Adrenal gland (tissue), 19 donors: ENCODE measurements at places on chromosomes 16 and 17. TPM values are rescaled to one million over a fixed set of nuclear protein-coding genes. Genes with fewer than 3 reads are reported as not detected.

GRCh38 chr16:6836766-6837165 is 495.9 kb upstream of the RBFOX1 start:
- DNase-seq = no peak

DNA sequence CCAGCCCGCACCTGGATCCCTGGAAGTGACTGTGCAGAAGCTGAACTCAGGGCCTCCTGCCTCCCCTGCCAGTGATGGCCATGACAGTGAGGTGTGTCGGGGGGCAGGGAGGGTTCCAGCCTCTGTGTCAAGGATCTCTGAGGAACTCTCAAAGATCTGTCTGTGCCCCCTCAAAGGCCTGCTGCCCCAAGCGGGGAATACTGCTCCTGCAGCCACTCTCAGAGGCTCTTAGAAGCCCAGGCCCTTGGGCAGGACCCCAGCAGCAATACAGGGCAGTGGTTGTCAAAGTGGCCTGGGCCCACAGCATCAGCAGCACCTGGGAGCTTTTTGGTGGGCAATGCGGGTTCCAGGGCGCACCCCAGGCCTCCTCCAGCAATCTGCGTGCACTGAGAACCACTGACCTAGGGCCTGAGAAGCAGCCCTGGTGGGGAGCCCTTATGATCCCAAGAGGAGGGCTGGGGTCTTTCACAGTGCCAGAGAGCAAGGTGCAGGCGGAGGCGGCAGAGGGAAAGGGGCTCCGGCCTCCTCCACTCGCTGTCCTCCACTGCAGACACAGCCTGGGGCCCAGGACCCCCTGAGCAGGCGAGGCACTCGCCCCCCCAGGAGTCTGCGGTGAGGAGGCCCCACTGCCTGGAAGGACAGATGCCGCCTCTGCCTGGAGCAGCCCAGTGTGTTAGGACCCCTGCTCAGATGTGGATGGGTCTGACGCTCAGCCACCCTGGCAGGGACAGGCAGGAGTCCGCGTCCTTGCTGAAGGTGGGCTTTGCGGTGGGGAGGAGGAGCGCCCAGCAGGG is 42.1 kb downstream of the ENGASE start:
- no peak for DNase-seq

The LRRC75A gene
- 9.7 TPM for polyA plus RNA-seq

- no peak for DNase-seq
Observed at GRCh38 chr16:85204242-85205010, 92.2 kb upstream of the CIBAR2 start.

DNA sequence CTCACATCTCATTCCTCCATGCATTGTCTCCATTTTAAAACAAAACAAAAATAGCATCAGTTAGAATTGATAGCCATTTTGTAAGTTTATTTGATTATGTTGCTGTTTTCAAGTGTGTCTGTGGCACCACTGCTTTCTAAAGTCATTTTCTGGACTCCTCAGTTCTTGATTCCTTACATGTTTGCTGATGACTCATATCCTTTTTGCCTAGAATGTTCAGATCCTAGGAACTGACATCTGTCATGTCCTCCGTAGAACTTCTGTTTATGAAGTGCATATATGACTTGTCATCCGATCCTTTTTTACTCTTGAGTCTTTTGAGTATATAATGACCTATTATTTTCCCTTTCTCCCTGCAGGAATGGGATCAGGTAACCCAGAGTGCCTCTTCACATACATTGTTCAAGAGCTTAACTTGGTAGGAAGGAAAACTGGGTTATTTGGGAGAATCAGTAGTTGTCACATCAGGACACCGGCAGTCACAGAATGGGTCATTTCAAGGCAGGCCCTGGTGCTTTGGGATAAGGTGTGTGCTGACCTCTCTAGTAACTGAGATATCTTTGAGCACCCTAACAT is 69.2 kb downstream of the MAP2K4 start:
- no peak for DNase-seq

DNA sequence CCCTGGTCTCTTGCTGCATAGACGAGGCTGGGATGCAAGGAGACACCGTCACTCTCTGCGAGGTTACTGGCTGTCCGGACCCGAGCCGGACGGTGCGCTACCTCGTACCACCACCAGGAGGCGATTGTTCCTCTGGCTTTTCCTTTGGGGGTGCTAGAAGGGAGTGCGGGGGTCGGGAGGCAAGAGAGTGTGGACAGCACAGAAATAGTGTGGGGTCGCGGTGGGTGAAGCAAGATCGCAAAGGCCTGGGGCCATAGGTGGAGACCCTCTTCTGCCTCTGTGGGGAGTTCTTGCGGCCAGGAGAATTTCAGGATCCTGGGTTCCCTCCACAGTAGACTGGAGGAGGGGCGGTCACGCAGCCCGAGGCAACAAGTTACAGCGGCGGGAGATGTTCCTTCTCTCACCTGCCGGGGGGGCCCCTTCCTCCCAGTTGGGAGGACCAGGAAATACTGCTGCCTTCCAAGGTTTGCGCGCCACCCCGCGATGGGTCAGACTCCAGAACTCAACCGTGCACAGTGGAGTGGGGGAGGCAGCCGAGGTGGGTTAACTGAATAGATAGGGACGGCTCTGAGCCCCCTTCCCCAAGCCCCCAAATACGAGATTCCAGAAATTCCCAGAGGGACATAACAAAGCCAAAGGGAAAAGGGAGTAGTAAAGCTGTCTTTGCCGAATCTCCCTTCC is 6.9 kb downstream of the PHOSPHO1 start:
- DNase-seq = peak; percentile 56

DNA sequence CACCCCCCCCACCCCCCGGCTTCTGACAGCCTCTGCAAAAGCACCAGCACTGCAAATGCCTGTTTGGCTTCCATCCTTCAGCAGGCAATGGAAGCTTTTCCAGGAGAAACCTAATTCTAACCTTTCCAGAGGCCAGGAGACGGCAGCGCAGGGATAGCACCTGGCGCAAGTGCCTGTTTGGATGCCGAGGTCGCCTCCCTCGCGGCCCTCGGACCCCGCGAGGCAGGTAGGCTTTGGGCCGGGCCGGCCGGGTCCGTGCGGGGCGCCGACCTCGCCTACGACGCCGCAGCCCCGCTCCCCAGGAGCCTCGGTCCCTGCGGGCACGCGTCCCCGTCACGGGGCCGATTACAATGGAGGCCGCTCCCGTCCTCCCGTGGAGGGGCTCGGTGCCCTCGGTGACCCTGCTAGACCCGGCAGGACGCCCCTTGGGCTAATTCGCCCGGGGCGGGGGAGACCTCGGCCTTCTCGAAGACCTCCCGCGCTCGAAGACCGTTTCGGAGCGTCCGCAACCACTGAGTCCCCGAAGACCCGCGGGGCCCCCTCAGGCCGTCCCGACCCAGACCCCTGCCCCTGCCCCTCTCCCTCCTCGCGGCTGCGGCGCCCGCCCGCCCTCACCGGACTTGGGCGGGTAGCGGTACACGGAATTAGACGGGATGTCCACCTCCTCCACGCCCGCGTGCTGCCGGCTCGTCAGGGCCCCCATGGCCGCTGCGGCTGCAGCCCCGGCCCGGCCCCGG is 587 bp downstream of the RNF157 start:
- DNase-seq = no peak

- peak; percentile 53 for DNase-seq
Observed at GRCh38 chr17:19381741-19382444, 3.6 kb downstream of the MAPK7 start.

The HCRT gene
- not detected for polyA plus RNA-seq

DNA sequence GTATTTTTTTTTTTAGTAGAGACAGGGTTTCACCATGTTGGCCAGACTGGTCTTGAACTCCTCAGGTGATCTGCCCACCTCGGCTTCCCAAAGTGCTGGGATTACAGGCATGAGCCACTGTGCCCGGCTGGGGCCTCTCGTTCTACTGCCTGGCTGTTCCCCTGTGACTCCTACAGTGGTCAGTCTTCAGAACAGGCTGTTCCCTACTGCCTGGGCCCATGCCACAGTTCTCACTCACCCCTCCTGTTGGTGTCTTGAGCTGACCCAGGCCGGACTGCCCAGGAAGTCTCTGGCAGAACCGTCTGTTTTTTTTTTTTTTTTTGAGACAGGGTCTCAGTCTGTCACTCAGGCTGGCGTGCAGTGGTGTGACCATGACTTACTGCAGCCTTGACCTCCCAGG is 3.3 kb downstream of the CDK3 start:
- DNase-seq = no peak

The TEKT3 gene
- 2.1 TPM for polyA plus RNA-seq

The WSCD1 gene
- 2.1 TPM for polyA plus RNA-seq

GRCh38 chr17:4474093-4474492 is 24.6 kb upstream of the SPNS2 start:
- DNase-seq = no peak

DNA sequence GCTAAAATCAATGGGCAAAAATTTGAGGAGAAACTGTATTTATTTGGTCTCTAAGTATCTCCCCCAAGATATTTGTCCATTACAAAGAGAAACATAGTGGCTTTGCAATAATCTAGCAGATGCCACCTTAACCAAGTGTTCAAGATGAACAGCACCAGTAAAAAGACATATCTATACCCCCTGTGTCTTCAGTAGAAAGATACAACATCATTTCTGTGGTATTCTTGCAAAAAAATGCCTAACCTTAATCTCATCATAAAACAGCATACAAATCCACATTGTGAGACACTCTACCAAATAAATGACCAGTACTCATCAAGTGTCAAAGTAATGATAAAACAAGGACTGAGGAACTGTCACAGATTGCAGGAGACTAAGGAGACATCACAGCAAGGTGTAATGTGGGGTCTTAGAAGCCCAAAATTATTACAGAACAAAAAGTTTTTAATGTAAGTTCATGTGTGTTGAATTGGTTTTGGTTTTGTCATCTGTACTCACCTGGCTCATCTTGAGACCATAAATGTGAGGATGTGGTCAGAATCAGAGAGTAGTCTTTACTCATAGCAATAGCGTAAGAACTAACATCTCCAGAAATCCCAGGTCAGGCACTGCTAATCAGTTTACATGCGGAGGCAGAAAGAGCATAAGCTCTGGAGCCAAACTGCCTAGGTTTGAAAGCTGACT is 77.2 kb downstream of the AATF start:
- no peak for DNase-seq

The KCNJ2 gene
- 0.22 TPM for polyA plus RNA-seq

DNA sequence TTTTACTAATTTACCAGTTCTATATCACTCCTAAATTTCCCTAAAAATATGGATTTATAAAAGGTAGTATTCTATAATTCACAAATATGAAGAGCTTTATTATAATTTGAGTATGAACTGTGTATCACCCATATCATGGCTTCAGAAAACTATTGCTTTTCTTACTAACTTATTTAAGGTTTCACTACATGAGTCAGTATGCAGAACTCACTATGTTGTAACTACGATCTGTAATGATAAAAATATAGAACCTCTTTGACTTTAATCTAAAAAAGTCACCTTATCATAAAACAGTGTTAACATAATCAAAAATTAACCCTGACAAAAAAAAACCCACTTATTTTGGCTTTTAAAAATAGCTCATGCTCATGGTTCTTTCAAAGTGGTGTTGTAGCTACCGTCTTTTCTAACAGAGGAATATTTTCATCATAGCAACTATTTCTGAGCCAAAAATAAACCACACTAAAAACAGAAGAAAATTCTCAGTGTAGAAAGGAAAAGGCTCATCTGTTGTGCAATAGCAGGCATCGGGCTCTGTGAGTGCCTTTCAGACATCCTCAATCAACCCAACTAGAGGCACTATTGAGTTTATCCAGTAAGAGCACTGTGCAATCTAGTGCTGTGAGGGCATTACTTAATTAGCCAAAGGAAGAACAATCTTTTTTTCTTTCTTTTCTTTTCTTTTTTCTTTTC is 42.1 kb downstream of the ITGAM start:
- peak; percentile 22 for DNase-seq

DNA sequence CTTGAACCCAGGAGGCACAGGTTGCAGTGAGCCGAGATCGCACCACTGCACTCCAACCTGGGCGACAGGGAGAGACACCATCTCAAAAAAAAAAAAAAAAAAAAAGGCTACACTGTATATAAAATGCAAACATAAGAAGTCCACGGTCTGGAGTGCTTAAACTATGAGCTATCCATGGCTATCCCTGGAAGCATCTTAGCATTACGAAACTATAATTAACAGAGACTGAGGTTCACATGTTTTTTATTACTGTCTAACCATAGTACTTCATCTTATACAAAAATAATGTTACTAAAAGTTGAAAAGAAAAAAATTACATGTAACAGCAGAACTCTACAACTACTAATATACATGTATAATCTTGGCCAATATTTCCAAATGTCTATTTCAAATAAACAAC is 32.8 kb downstream of the HELZ start:
- DNase-seq = no peak

DNA sequence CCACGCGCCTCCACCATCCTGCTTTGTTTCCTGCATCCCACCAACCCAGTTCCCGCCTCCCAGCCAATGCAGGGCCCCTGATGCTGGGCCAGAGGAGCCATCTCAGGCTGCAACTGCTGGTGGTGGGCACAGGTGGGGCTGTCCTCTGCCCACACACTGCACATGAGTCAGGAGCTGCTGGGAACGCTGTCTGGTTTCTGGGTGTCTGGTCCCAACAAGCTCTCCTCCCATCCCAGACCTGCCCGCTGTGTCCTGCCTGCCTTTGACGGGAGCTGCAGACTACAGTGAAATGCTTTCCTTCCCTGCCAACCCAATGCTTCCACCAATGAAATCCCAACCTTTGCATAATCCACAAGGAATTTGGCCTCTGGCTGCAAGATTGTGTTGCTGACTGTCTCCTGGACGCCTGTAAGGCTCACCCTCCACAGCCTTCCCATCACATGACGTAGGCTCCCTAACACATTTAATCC is 98.9 kb downstream of the N4BP1 start:
- no peak for DNase-seq

- no peak for DNase-seq
Observed at GRCh38 chr17:59439262-59439661, 107.8 kb downstream of the YPEL2 start.

DNA sequence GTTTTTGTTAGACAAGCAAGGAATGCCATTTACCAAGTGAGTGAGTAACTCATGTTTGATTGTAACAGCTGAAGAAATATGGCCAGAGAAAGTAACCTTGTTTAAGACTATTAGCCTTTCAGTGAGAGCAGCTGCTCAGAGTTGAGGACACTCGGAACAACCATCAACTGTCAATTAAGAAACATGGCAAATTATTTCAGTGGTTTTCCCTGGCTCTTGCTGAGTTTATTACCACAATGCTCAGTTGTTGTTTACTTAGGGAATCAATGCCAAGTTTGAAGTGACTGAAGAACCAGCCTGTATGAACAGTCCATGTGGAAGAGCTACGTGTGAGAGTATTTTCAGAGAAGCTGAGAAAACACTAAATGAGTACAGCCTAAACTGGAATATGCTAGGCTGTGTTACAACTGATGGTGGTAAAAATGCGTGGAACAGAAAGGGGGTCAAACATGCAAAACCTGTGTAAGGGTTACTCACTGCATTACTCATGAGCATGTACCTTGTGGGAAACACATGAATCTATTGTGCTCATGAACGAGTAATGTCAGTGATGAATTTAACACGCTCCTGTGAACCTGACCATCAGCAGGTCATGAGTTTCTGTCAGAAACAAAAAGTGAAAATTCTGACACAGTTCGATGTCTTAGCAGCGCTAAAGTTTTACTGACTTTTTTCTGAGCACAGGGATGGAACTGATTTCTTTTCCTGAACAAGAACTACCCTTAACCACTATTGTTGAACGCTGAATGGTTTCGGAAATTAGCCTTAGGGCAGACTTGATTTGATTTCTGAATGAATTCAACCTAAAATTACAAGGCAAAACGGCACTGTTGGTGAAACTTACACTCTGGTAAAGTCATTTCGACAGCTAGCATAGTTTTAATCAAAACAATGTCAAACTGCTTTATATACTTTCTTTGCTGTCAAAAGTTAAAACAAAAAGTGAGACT is 33.5 kb downstream of the GNA13 start:
- no peak for DNase-seq

The PRR35 gene
- polyA plus RNA-seq = not detected

GRCh38 chr17:44280392-44280937 is 12.5 kb upstream of the SLC4A1 start:
- no peak for DNase-seq

The TPSAB1 gene
- not detected for polyA plus RNA-seq

- DNase-seq = no peak
Observed at GRCh38 chr16:50917950-50918703, 176.2 kb downstream of the CYLD start.
